NCI-H345 (cell line): ENCODE measurements at places on chromosomes 12 and 14.

- DNase-seq, result no peak
Observed at GRCh38 chr12:113003636-113004035, 25.3 kb downstream of the OAS2 start.

GRCh38 chr12:112539221-112539620, 120.5 kb downstream of the PTPN11 start:
- DNase-seq, result no peak

DNA sequence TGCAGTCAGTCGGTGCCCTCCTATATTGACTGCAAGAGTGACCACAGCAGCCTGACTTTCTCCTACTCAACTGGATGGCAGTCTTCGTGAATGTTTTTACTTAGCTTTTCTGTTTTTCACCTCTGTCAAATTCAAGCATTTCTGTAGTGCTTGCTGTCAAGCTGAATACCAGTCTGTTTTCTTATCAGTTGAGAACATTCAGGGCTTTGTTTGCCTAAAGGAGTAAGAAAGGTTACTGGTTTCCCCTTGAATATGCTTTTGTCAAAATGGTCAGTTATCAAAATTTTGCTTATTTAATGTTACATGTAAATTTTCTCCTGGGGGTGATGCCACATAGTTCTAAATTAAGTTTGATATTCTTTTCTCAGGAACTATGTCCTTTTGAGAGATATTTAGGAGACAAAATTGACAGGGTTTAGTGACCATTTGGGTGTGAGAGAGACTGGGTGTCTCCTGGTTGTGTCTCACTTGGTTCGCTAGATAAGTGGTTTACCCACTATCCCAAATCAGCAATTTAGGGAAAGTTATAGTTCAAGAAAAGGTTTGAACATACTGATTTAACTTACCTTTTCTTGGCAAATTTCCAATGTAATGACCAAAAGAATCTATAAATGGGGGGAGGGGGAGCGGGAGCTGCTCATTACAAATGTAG, 366.3 kb downstream of the TMTC2 start:
- DNase-seq, result no peak

GRCh38 chr12:98262902-98263301, 252.5 kb upstream of the TMPO start:
- DNase-seq, result no peak

GRCh38 chr12:108587826-108588225, 10.1 kb downstream of the TMEM119 start:
- DNase-seq, result no peak

DNA sequence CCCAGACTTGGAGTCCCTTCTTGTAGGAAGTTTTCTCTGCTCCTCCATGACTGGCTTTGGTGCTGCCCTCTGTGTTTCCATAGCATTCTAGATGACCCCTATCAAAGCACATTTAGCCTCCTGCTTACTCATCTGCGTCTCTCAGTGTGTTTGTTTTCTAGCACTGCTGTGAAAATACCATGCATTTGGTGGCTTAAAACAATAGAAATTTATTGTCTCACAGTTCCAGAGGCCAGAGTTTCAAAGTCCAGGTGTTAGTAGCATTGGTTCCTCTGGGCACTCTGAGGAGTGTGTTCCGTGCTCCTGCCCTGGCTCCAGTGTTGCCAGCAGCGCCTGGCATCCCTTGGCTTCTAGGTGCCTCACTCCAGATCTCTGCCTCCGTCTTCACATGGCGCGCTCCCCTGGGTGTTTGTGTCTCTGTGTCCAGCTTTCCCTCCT, 86.1 kb downstream of the CACNA1C start:
- no peak for DNase-seq

DNA sequence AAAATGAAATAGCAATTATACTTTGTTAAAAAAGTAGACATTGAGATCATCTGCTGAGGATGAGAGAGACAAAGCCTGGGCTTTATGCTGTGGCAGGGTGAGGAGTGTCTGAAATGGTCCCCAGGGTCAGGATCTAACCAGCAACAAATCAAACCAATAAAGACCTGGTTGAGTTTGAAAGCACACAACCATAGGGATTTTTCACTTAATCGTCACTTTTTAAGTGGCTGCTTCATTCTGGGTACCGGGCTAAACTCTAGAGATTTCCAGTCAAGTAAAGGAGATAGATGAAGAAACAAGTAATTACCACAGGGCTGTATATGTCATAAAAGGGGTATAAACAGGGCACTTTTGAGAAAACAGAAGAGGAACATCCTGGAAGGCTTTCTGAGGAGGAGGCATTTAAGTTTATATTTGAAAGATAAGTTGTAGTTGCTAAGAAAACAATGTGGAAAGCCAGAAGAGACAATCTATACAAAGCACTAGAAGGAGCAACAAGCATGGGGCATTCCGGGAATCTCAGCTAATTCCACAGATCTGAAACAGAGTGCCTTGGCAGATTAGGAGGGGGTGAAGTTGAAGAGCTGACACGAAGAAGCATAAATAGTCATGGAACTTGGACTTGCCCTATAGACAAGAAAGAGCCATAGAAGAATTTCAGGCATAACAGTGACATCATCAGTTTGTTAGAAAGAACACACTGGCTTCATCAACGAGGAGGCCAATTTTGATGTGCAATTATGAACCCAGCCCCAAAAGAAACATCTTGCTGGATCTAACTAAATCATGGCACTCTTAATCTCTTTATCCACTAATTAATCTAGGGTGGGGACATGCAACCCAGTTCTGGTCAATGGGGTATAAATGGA, 46.9 kb upstream of the FRS2 start:
- DNase-seq, result no peak
